ENCODE measurements at places on chromosomes 2 and 18.

- no peak for DNase-seq
Measured at GRCh38 chr2:15645300-15645699, 53.6 kb downstream of the DDX1 start.

DNA sequence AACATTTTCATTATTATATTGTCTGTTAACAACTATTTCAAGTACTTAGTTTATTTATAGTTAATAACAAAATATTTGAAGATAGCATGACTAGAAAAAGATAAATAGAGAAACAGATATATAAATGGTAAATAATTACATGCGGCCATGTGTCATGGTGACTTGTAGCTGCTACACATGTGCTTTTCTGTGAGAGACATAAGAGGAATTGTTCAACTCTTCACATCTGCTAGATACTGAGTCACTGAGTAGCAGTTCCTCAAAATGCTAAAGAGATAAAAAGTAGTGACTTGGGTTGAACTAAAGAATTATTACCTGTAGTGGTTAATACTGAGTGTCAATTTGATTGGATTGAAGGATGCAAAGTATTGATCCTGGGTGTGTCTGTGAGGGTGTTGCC, 37.5 kb upstream of the SCN9A start:
- no peak for DNase-seq

DNA sequence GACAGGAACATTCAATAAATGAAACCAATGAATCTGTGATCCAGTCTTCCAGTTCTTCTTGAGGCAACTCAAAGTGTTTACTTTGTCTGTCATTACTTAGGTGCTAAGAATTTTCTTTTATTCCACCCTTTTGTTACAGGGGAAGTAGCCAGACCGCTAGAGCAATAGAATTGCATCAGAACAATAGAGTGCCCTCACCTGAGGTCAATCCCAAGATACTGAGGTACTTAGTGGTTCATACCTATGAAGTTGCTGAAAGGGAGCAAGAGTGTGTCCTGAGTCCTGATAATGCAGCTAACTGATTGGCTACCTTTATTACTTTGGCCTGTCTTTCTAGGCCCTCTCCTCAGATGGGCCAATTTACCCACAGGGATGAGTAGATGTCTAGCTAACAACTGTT, 359.4 kb upstream of the KCNH7 start:
- no peak for DNase-seq

DNA sequence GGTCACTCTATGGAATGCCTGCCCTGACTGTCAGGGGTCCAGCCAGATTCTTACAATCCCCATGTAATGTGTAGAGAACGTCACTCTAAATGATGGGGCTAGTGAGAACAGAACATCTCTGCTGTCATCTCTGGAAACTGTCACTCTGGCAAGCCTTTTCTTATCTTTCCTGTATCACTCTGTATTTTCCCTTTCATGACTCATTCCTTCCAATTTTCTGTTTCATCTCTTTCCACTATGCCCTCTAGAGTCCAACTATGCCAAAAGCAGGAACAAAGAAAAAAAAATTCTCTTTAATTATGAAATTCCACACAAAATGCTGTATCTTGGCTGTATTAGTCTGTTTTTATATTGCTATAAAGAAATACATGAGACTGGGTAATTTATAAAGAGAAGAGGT, 608.8 kb downstream of the ADCYAP1 start:
- no peak for DNase-seq

- no peak for DNase-seq
Measured at GRCh38 chr18:51288582-51288981, 91.1 kb upstream of the MEX3C start.

DNA sequence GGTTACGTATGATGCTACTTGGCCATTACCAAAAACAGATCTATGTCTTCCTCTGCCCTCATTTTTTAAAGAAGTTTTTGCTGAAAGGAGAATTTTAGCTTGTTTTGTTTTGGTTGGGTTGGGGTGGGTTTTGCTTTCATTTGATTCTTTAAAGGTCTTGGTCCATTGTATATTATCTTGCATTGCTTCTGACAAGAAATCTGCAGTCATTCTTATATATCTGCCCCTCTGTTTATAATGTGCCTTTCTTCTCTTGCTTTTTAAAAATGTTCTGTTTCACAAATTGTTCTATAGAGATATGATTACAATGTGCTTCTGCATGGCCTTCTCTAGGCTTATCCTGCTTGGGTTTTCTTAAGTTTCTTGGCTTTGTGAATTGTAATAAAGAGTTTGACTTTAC, 660.6 kb downstream of the RNF144A start:
- DNase-seq, result no peak

DNA sequence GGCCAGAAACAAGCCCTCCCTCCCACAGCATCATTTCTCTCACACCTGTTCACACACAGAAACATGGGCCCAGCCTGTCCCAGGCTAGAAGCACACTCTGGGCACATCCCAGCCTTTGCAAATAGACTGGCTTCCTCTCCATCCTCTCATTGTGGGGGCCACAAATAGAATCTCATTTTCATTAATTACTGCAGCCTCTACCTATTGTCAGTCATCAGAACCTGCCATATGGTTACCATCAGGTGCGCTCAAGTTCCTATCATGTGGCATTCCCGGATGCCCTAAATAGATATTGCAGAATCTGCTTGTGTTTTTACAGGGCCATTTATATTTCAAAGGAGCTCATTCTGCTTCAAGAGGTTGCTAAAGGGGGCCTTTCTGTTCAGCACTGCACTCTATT, 460.7 kb downstream of the BCL11A start:
- DNase-seq, result no peak

DNA sequence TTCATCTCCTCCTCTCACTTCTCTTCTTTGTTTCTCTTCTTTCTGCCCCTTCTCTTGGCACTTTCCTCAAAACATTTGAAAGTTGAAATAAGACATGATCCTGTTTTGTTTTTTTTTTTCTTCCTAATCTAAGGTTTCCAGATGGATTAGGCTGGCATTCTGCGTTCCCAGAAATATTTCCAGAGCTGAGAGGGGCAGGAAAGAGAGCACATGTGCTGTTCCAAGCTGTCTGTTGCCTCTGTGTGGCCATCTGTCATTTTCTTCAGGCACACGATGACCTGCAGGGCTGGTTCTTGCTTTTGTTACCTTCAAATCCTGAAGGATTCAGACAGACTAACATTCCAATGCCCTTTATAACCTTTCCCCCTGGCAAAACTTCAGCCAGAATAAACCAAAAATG, 142.9 kb downstream of the RNF144A start:
- DNase-seq, result no peak

Measured in progenitor cell of endocrine pancreas (in vitro differentiated cells).